ENCODE measurements at places on chromosomes 2 and 18.

DNA sequence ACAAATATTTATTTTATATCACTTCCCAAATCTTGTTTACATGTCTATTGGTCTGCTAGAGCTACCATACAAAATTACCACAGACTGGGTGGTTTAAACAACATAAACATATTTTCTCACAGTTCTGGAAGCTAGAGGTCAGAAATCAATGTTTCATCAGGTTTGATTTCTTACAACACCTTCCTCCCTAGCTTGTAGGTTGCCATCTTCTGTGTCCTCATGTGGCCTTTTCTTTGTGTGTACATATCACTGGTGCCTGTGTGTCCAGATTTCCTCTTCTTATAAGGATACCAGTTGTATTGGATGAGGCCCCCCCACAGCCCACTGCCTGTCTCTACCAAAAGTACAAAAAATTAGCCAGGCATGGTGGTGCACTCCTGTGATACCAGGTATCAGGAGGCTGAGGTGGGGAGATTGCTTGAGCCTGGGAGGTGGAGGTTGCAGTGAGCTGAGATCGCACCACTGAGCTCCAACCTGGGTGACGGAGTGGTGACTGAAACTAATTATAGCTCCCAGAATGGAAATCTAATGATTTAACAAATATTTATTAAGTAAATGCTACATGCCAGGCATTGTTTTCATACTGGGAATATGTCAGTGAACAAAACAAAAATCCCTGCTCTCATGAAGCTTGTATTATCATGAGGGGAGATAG lies 13.6 kb downstream of the EML4 start:
- no peak for DNase-seq

- DNase-seq, result no peak
These were observed 127.4 kb upstream of the OTX1 start for GRCh38 chr2:62923242-62923641.

DNA sequence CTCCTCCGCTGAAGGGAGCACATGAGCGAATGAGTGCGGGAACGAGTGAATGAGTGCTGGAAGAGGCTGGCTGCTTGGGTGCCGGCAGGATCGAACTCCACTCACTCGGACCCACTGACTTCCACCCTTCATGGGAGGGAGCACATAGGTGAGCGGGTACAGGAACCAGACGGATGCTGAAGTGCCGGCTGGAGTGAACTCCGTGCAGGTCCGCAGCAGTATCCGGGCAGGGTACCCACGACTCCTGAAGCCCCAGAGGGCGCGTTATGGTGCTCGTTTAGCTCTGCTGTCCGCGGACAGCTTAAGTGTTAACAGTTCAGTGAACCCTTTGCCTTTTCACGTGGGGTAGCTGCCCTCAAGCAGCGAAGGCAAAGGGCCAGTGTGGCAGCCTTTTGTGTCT lies 23.2 kb downstream of the RPRM start:
- no peak for DNase-seq

GRCh38 chr2:120787822-120788700 lies 52.4 kb downstream of the GLI2 start:
- DNase-seq, result no peak

DNA sequence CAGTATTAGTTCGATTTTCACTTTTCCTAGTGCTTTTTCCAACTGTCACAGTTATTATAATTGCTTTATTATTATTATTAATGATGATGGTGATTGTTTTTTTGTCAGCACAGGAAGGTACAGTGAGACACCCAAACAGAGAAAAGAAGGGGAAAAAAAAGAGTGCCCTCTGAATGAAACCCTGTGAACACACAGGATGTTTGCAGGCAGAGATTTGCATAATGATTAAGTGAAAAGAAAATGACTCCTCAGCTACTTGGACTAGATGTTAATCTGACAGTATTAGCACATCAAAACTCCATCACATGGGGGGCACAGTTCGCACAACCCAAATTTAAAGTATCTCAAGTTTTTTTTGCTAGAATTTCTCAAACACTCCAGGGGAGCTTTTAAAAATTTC lies 32.9 kb downstream of the ADD2 start:
- no peak for DNase-seq

- DNase-seq, result no peak
These were observed 82.1 kb downstream of the CDC42EP3 start for GRCh38 chr2:37589298-37589697.
